Right kidney (tissue), 9 donors: ENCODE measurements at places on chromosomes 2 and 18.
A peak's percentile ranks its signal among the peaks of the same experiment; 100 is the strongest.

- DNase-seq, result peak; percentile 24
These were observed 94.9 kb downstream of the ADD2 start for GRCh38 chr2:70673041-70673647.

- DNase-seq, result no peak
These were observed 31.0 kb downstream of the RNF125 start for GRCh38 chr18:32049393-32050171.

- DNase-seq, result no peak
These were observed 8.3 kb upstream of the TMEM178A start for GRCh38 chr2:39657287-39657937.

- no peak for DNase-seq
These were observed 96.4 kb downstream of the EN1 start for GRCh38 chr2:118750959-118751565.

DNA sequence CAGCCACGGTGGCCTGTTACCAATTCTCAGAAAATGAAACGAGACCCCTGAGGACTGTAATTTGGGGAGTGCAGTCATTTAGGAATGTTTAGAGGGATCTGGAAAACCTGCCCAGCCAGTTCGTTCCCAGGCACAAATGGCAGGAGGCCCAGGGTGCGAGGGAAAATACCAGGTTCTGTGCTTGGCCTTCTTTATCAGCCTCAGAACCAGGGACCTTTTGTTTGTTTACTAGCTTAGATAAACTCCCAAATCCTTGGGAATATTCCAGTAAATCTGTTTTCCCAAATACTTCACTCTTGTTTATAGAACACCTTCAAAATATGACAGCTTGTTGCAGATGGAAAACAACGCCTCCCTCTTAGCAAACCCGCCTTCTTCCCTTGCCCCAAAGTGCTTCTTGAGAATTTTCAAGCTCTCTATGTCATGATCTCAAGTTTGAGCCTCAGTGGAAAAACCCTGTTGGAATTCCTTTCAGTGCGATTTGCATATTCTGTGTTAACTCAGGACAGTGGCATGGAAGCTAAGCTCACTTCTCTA, 400.3 kb upstream of the SMIM21 start:
- DNase-seq, result no peak

- DNase-seq, result no peak
These were observed 110.3 kb downstream of the EPC2 start for GRCh38 chr2:148754864-148755263.

DNA sequence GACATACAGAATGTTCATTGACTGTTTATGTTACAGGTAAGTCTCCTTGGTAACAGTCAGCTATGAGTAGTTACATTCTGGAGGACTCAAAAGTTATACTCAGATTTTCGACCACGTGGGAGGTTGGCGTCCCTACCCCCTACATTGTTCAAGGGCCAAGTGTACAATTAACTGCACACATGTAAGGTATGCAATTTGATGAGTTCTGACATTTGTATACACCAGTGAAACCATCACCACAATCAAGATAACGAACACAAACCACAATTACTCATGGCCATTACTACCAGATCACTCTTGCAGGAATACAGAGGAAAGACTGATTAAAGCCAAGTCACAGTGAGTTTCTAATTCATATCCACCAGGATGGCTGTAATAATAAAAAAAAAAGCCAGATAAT, 39.6 kb upstream of the LDLRAD4 start:
- no peak for DNase-seq

GRCh38 chr2:12043131-12043530, 296.7 kb downstream of the LPIN1 start:
- no peak for DNase-seq

DNA sequence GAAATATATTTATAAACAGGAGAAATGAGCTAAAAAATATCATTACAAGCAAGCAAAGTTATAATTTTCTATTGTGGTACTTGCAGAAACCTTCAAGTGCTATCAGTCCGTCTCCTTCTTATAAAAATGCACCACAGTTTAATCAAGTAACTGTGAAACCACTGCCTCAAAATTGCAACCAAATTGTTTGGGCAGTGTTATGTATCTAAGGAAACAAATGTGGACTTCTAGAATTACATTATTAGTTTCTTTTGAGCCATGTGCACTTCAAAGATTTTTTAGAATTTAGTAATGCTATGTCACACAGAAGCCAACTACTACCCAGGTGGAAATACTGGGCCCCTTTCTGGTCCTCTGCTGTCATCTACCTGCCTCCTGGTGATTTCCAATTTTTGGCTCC, 495.6 kb downstream of the NYAP2 start:
- DNase-seq, result no peak

DNA sequence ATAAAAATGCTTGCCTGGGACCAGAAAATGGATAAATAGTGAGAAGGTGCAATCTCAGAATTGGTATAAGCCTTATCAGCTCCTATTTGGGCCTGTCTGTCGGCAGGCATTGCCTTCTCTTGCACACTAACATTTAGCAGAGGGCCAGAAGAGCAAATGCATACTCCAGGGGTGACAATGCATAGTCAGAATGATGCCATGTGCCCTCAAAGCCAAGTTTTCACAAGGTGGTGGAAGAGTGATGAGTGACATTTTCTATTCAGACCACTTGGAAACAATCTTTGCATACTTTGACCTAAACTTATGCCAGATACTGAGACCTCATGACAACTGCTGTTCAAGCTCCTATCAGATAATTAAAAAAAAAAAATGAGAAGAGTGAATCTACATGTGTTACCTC, 276.3 kb downstream of the SETBP1 start:
- no peak for DNase-seq

GRCh38 chr2:72696559-72696958, 129.3 kb downstream of the EXOC6B start:
- no peak for DNase-seq

DNA sequence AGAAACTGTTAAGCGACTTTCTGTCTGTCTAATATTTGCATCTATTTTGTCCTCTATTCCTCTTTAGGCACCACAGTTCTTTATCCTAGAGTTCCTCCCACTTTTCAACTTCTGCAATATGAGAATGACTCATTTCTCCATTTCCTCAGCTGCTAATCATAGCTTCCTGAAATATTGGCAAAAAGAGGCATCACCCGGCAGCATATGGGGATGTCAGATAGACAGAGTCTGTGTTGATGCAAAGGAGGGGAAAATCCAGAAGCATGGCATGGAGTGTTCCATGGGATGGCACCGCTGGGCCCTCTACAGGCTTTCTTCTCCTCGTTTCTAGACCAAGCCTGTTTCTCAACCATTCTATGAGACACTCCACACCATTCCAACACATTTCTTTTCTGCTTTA, 93.4 kb downstream of the DOCK10 start:
- no peak for DNase-seq

GRCh38 chr2:145075454-145076062, 555.6 kb upstream of the ZEB2 start:
- DNase-seq, result no peak

DNA sequence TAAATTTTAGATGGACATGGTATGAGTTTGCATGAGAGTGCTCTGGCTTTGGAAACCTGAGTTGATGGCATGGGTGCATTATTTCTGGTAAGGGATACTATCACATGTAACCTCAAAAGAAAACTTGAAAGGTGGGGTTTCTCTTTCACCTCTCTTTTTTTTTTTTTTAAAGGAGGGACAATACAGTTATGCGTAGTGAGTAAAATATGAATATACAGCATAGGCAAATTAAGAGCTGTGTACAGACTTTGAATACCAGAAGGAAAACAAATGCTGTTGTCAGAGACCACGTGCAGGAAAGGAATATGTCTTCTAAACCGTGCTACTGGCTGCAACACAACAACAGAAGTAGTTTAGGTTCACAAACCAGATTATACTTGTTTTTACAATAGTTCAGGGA, 82.1 kb downstream of the MAP4K4 start:
- no peak for DNase-seq

DNA sequence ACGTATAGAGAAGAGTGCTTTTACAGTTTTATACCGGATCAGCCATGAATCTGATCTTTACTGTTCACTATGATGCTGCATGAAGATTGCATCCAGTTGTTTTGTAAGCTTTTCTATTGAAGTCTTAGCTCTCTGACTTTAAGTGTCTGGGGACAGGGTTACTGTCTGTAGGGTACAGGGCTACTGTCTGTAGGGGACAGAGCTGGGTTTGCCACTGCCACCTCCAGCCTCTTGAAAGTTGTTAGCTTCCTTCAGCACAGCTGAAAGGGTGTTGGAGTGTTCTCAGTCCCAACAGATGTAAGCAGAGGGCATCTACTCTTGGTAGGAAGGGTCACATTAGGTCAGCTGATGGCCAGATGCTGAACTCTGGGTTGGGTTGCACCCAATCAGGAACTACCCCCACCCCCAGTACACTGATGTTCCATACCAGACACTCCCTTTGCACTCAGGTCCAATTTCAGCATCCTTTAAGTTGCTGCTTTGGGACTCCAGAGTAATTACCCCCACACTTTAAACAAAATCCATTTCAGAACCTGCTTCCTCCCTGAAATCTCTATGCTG, 58.0 kb downstream of the MYL12B start:
- DNase-seq, result no peak

GRCh38 chr2:224803930-224804329, 87.8 kb upstream of the CCDC195 start:
- DNase-seq, result no peak

DNA sequence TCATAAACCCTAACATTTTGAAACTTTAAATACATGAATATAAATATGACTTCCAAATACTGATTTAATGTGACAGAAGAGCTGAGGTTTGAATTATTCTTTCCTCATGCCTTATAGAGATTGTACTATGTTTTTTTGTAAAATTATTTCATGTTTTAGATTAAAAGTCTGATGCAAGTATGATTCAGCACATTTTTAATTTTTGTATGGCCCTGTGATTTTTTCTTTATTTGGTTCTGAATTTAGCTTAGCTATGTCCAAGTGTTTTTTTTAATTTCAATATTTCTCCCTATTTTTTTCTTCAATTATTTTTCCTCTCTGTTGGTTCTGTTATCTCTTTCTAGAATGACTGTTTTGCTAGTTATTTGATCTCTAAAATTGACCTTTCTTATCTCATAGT, 552.1 kb downstream of the XIRP2 start:
- DNase-seq, result no peak

DNA sequence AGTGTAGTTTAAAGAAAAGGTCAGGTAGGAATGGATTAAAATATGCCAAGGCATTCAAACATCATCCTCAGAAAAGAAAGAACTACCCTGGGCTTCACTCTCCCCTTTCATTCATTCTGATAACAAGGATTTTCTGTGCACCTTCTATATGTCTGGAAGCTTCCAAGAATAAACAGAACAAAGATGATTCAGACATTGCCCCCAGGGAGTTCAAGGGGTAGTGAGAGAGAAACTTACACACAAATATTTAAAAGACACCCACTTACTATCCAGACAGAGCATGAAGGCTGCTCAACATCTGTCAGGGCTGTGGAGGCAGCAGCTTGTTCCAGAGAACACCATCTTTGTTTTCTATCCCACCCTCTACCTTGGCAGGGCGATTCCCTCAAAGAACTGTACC, 140.5 kb downstream of the ALK start:
- DNase-seq, result no peak

GRCh38 chr2:64291181-64291580, 147.0 kb upstream of the PELI1 start:
- no peak for DNase-seq

DNA sequence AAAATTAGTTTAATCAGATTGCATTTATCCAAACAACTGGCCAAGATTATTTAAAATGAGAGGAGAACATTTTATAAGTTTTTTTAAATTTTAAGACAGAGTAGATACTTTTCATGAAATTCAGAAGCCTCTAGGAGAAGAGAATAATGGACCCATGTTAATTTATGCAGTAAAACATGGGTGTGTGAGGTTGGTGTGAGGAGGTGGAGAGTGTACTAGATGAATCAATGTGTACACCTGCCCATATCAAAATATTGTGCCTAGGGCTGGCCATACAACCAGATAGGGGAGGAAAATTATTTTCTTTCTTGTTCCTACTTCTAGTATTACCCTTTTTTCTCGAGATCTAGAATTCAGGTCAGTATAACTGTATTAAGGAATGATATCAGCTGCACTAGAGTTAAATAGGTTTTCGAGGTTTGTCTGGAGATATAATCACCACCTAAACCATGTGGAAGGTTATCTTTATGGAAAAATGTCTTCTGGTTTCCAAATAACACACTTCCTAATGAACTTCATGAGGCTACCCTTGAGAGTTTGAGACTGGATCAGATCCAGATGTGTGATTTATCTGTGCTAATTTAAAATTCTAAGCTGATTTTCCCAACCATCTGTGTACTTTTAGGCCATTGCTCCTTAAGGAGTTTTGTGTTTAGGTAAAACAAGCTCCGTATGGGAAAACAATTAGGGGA, 37.6 kb downstream of the TMEM178A start:
- DNase-seq, result no peak

- DNase-seq, result no peak
These were observed 251.4 kb downstream of the PRKCE start for GRCh38 chr2:45902781-45903375.

DNA sequence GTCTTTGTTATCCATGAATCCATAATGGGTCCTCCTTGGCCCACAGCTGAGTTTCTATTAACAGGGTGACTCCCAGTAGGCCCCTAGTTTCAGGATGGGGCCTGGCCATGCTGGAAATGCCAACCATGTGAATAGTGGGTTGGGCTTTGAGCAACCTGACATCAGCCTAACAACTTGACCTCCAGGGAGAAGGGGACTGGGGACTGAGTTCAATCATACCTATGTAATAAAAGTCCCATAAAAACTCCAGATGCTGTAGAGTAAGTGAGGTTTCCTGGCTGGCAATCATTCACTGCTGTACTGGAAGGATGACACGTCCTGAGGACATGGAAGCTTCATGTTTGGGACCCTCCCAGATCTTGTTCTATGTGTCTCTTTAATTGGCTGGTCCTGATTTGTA, 7.9 kb downstream of the REV1 start:
- DNase-seq, result no peak

GRCh38 chr2:20999906-21000645, 43.8 kb downstream of the APOB start:
- no peak for DNase-seq

- DNase-seq, result no peak
These were observed 13.7 kb upstream of the FAHD2A start for GRCh38 chr2:95388856-95389244.
